ENCODE measurements at places on chromosomes 7 and 10.

DNA sequence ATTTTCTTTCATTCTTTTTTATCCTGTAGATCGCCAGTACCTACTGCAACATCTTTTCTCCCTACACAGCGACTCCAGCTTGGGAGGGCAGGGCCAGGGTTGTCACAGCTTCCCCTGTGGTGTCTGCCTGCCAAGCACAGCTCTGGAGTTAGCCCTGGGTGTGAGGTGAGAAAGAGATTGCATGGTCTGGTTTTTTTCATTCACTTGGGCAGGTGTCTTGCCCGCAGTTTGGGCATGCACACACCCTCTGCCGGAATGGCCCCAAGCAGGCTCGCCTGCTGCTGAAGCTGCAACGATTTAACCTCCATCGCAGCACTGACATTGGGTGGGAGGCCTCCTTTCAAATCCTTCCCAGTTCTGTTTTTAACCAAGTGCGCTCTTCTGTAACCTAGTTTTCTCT, 132.8 kb downstream of the WNT2 start:
- no peaks in the 10 kb centered on the region for H3K36me3 ChIP-seq
- H3K27ac ChIP-seq = no peak overlapping the region
- no peak for DNase-seq
- no peaks in the 10 kb centered on the region for H3K4me1 ChIP-seq
- no peaks in the 10 kb centered on the region for H3K27me3 ChIP-seq

GRCh38 chr10:112448888-112449287, 1.9 kb downstream of the VTI1A start:
- peaks cover 5% of the 10 kb centered on the region for H3K4me1 ChIP-seq
- no peaks in the 10 kb centered on the region for H3K27me3 ChIP-seq
- no peak overlapping the region for H3K4me3 ChIP-seq
- H3K27ac ChIP-seq = no peak overlapping the region
- DNase-seq = no peak

- no peak for DNase-seq
- no peaks in the 10 kb centered on the region for H3K27me3 ChIP-seq
- H3K4me1 ChIP-seq = no peaks in the 10 kb centered on the region
- H3K4me3 ChIP-seq = no peak overlapping the region
- no peak overlapping the region for H3K27ac ChIP-seq
- H3K36me3 ChIP-seq = no peaks in the 10 kb centered on the region
Measured at GRCh38 chr7:44678471-44679179, 70.0 kb upstream of the ZMIZ2 start.

DNA sequence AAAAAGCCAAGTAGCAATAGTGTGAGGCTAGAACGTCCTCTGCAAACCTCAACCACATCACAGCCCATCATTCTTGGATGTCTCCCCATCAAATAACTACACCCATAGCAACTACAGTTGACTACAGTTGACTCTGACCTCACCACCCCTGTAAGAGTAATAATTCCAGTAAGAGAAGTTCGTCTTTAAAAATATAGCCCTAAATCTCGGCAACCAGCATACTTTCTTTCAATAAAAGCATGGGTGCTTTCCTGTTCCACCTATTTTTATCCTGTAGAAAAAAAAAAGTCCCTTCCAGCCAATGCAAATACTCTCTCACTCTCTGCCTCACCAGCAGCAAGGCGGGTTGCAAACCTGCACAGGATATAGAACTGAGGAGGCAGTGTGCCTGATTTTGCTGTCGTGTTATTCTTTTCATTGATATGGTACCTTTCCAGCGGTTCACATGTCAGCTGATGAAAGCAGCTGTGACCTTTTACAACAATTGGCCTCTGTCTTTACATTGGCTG, 187.5 kb upstream of the NFE2L3 start:
- H3K27ac ChIP-seq = no peak overlapping the region
- H3K4me3 ChIP-seq = no peak overlapping the region
- no peak for DNase-seq
- H3K36me3 ChIP-seq = no peaks in the 10 kb centered on the region
- no peaks in the 10 kb centered on the region for H3K4me1 ChIP-seq

DNA sequence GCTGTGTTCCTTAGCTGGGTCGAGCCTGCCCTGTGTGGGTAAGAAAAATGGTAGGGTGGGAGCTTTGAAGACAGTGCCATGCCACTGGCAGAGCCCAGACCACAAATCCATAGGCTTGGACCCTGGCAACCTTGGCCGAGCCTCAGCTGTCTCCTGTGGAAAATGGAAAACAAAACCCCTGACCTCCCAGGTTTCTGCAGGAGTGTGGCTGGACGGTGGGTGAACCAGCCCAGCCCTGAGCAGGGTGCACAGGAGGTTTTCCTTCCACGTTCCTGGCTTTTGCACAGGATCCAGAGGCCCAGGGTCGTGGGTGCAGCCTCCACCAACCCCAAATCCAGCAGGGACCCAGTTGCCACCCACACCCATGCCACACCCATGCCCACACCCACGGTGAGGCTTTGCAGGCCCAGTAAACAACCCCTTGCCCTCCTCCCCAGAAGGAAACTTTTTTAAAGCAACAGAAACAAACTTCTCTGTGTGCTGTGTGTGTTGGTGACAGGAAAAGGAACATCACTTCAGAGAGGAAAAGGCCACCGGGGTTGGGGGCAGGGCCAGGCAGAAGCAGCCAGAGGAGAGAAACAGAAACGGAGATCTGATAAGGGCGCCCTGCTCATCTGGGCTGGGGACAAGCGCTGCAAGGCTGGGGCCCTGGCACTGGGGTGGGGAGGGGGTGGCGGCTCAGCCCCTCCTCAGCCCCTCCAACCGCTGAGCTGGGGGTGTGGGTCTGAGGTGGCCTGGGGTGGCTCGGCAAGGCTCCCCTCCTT, 20.7 kb upstream of the ZMIZ1 start:
- no peak overlapping the region for H3K27ac ChIP-seq
- no peaks in the 10 kb centered on the region for H3K27me3 ChIP-seq
- no peaks in the 10 kb centered on the region for H3K4me1 ChIP-seq
- H3K4me3 ChIP-seq = no peak overlapping the region
- no peak for DNase-seq
- no peaks in the 10 kb centered on the region for H3K36me3 ChIP-seq

DNA sequence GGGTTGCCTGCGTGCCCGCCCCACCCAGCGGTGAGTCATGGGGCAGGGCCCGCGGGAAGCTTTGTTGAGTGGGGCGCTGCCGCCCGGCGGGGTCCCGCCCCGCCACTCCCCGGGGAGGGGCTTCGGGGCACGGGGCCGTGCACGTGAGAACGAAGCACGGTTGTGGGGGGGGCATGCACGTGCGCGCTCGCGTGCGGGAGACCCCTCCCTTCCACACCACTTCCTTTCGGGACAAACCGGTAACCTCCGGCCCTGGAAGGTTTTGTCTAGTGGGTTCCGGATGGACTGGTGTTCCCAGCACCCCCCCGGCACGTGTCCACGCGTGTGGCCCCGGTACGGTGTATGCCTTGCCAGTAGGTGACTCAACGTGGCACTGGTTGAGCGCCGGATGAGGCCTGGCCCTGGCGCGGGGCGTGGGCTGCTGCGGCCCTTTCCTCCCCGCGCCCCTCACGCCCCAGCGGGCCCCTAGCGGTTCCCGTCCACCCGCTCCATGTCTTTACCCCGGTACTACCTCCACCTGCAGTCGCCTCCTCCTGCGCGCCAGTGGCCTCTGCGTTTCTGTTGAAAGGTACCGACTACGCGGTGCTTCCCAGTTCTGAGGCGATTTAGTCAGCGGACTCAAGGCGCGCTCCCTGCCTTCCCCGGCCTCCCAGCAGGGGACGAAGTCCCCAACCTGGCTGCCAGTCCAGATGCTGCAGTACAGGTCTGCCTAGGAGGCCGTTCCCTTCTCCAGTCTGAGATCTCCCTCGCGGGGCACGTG, 3.1 kb downstream of the ADIRF start:
- H3K4me1 ChIP-seq = peaks cover 17% of the 10 kb centered on the region
- peak overlapping the region; percentile 71 for H3K4me3 ChIP-seq
- H3K27me3 ChIP-seq = no peaks in the 10 kb centered on the region
- H3K36me3 ChIP-seq = no peaks in the 10 kb centered on the region
- H3K27ac ChIP-seq = peak overlapping the region; percentile 97

DNA sequence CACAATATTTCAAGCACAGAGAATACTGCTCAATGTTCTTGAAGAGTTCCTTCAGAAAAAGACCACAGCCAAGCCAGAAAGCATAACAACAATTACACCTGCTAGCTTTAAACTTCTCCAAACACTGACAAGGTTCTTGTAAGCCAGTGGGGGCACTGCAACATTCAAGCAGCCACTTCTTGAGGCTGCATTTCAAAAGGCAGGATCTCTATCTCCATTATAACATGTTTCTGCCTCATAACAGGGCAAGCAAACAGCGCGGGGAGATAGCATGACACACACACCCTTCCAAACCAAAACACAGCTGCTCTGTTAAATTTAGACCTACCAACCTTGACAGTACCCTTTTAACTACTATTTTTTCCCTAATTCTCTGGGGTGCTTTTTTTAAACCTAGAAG, 30.8 kb downstream of the CHCHD3 start:
- H3K27me3 ChIP-seq = no peaks in the 10 kb centered on the region
- no peak overlapping the region for H3K4me3 ChIP-seq
- H3K4me1 ChIP-seq = peaks cover 5% of the 10 kb centered on the region
- DNase-seq = peak; percentile 15

GRCh38 chr7:76394957-76395356, 14.5 kb downstream of the SSC4D start:
- peaks cover 9% of the 10 kb centered on the region for H3K4me1 ChIP-seq
- no peaks in the 10 kb centered on the region for H3K36me3 ChIP-seq
- no peak for DNase-seq
- H3K4me3 ChIP-seq = no peak overlapping the region
- H3K27me3 ChIP-seq = no peaks in the 10 kb centered on the region

DNA sequence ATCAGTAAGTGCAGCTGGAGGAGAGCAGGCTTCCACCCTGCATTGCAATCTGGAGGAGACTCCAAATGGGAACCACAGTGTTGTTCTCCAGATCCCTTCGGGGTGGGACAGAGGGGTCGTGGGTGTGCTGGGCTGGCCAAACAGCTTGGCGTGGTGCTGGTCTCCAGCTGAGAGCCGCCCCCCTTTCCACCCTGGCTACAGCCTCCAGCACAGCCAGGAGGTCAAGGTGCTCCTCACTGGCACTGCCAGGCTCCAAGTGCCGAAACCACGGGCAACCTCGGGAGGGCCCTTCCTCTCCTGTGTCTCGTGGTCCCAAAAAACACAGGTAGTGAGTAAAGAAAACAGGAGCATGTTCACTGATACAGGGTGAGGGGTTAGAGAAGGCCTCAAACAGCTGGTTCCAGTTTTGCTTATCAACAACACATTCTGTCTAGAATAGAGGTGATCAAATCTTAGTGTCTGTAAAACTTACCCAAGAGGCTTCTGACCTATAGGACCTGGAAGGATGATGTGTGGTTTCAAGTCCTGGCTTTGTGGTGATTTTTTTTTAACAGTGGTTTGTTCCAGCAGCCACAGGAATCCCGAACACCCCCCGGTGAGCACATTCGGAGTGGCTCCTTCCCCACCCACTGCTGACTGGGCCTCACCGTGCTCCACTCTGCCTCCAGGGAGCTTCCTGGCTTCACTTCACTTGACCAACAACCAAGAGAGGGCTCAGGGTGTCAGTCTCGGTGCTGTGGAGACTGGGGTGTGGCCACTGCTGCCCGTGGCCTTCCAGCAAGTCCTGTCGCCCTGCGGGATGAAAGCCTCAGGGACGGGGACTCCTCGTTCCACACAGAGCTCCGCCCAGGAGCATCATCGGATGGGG, 31.2 kb upstream of the EN2 start:
- H3K4me3 ChIP-seq = no peak overlapping the region
- H3K4me1 ChIP-seq = no peaks in the 10 kb centered on the region
- no peaks in the 10 kb centered on the region for H3K36me3 ChIP-seq
- no peak for DNase-seq

- no peaks in the 10 kb centered on the region for H3K27me3 ChIP-seq
- peaks cover 4% of the 10 kb centered on the region for H3K4me1 ChIP-seq
- H3K27ac ChIP-seq = no peak overlapping the region
- H3K4me3 ChIP-seq = no peak overlapping the region
- H3K36me3 ChIP-seq = no peaks in the 10 kb centered on the region
Measured at GRCh38 chr7:138935465-138936011, 45.7 kb downstream of the KIAA1549 start.

- peaks cover 10% of the 10 kb centered on the region for H3K4me1 ChIP-seq
- H3K27me3 ChIP-seq = no peaks in the 10 kb centered on the region
- no peak for DNase-seq
- no peak overlapping the region for H3K4me3 ChIP-seq
Measured at GRCh38 chr10:74823791-74824183, 2.6 kb upstream of the KAT6B start.

All from ovary (tissue), 10 donors.